Fibroblast of gingiva (primary cell): ENCODE measurements at places on chromosomes 3 and 15.

DNA sequence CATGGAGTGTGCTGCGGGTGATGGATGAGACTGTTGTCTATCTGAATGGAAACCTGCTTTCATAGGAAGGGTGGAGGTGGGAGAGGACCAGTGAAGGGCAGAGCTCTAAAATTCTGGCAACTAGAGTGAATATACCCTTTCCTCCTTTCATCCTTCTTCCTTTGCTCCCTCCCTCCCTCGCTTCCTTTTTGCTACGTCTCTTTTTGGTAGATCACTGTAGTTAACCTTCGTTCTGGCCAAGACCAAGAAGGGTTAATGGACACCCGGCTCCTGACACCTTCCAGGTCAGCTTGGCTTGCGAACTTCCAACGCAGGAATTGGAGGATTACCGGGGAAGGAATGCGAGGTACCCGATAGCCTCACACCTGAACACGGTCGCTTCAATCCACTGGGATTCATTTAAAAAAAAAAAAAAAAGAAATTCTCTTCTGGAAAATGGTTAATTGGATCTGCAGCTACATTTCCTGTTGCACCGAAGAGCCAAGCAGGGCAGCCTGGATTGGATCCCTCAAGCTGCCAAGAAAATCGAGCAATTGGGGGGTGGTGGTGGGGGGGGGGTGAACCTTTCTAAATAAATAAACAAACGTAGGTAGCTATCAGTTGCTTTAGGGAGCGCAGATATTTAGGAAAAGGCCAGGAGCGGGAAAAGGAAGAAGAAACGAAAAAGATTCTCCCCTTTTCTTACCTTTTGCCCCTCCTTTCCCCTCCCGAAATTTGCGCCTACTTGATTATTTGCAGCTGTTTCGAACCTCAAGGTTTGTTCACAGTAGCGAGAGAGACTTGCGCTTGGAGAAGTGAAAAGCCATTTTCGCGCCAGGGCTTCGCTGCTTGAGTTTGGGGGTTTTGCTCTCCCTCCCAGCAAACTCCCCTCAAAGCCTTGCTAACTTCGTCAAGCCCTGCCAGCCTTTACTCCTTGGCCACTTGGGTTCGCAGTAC, 9.5 kb upstream of the NR2F2 start:
- no peak for DNase-seq

DNA sequence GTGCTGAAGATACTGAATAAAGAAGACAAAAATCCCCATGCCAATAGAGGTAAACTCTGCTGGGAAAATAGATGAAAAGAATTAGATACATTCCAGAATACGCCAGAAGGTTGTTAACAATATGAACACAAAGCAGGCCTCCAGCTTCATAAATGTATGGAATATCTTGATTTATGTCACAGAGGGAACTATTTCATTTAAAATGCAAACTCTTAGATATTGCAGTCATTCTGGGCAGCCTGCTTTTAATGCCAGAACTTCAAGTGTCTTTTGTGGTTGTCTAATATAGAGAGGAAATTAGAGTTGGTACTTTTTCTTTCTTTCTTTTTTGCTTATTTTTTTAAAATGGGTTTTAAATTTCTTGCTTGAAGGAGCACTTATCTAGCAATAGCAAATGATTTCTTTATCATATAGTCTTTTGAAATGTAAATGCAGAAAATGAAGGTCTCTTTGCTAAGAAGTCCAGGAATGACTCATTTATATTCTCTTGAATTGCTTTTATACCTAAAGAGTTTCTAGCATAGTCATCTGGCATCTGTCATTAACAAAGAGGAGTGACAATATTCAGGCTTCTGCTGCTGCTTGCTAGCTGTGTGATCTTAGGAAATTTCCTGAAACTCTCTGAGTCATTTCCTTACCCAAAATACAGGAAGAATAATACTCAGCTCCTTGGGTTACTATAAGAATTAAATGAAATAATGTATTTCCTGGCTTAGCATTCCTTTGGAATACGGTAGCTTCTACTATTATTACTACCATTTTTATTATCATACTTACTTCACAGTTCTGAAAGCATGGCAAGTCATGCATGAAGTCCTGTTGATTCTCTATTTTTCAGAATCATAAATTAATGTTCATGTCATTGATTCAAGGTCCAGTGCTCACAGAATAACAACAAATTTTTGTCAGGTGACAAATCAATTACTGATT, 527.6 kb downstream of the DIPK2A start:
- no peak for DNase-seq

GRCh38 chr3:133701435-133702358, 40.0 kb upstream of the TOPBP1 start:
- DNase-seq: no peak

DNA sequence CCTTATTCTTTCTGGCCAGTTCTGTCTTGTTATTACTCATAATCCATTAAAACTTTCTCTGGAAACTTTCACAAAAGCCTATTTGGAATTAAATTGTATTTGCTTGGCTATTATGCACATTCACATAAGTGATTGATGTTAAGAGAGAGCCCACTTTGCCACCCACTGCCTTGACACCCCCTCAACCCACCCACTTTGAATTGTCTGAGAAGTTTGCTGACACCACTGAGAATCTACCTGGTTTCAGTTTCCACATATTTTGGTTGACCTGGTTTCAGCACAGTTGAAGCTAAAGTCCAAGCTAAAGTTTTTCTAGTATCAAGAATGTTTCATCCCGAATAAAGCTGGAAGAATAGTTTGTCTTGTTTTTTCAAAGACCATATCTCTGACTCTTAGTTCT, 70.9 kb downstream of the ARMC8 start:
- no peak for DNase-seq

DNA sequence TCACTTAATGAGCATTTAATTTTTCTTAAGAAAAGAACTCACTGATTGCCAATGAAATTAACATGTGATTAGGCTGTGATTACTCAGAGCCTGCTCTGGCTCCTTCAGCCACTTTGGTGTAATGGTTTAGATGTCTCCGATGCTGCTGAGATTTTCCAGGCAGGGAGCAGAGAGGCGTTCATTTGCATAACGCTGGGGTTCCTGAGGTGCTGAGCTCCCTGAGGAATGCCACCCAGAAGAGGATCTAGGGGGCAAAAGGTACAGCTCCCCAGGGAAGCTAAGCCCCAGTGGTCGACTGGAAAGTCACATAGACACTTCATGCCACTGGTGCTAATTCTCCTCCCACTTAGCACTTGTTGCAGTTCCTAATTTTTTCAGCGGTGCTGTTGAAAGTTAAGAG, 119.5 kb downstream of the USP13 start:
- DNase-seq: no peak

GRCh38 chr3:61667814-61668213, 106.4 kb downstream of the PTPRG start:
- peak; percentile 39 for DNase-seq

- DNase-seq: no peak
These were observed 5.9 kb upstream of the C15orf39 start for GRCh38 chr15:75195766-75196241.

GRCh38 chr15:39787479-39787878, 4.8 kb upstream of the FSIP1 start:
- DNase-seq: no peak

- DNase-seq: peak; percentile 17
These were observed 377.9 kb downstream of the GAP43 start for GRCh38 chr3:116001151-116001621.

- peak; percentile 93 for DNase-seq
These were observed 417.4 kb upstream of the NAALADL2 start for GRCh38 chr3:174441588-174442301.

DNA sequence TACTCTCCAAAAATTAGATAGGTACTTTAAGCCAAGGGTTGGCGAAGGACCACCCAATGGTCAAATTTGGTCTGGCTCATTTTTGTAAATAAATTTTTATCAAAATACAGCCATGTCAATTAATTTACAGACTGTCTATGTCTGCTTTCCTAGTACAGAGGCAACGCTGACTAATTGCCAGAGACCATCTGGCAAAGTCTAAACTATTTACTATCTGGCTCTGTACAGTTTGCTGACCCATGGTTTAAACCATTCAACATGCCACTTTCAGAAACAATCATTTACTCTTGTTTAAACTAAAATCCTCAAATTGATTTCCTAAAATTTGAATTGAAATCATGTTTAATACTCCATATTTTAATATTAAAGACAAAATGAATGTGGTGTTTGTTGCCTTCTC, 25.9 kb downstream of the CBLB start:
- DNase-seq: no peak

GRCh38 chr3:149442851-149443544, 31.5 kb upstream of the TM4SF4 start:
- peak; percentile 43 for DNase-seq

- DNase-seq: no peak
These were observed 97.7 kb upstream of the ATP2B2 start for GRCh38 chr3:10602769-10603768.

DNA sequence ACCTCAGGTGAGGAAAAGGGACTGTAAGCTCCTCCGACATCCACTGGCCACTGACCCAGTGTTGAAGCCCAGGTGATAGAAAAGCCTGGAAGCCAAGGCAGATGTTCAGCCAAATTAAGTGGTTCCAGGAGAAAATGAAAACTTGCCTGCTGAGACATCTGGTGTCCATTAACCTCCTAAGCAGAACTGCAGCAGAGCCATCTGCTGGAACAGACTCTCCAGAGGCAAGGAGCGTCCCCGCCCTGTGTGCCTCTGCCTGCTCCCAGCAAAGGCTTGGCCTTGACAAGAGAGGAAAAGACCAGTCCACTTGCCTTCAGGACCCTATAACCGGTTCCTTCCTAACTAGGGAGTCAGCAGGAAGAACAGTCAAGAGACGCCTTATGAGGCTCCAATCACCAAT, 48.2 kb downstream of the SRGAP3 start:
- peak; percentile 64 for DNase-seq

- no peak for DNase-seq
These were observed 48.5 kb downstream of the MBNL1 start for GRCh38 chr3:152317184-152317583.

DNA sequence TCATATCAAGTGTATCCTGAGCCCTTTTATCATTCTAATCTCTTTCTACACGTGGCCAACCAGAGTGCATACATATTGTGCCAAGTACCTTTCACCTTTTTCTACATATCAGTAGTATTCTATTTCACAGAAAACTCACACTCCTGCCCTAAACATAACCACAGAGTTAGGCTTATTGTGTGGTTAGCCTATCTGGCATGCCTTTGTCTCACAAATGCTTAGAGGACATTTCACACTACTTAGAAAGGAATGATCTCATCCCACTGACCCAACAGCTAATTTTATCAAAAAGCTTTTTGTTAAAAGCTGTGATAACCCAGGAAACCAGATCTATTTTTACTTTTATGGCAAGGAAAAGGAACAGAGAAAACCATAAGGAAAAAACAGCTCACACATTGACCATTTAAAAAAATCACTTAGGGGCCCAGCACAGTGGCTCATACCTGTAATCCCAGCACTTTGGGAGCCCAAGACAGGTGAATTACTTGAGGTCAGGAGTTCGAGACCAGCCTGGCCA, 17.8 kb upstream of the MAP4 start:
- DNase-seq: peak; percentile 15

GRCh38 chr3:46314517-46314916, 39.4 kb upstream of the CCR2 start:
- DNase-seq: no peak

DNA sequence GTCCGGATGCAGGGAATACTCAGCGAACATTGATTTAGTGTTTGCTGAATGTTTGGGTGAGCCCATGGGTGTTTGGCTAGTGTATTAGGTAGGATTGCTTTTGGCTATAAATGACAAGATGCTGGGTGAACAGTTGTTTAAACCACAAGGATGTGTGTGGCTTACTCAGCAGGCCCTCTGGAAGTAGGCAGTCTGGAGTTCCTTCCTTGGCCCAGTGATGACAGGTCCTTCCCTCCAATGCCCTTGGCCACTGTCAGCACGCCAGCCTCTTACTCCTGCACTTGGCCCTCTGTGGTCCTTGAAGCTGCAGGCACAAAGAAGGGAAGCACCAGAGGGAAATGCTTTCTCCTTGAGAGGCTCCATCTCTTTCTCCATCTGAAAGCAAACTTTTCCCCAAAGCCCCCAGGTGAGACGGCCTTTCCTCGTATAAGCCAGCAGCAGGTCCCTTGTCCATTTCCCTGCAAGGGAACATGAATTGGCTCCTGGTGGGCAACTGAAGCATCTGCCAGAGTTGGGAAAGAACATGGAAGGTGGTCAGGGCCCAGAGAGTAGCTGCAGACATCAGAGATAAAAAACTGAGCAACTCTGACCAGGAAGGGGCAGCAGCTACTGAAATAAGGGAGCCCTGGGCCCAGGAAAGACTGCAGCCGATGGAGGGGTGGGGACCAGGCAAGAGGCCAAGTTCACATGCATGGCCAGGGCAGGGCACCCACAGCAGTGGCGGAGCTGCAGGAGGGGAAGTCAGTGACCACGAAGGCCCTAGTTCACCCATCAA, 105.0 kb downstream of the TPRA1 start:
- no peak for DNase-seq

DNA sequence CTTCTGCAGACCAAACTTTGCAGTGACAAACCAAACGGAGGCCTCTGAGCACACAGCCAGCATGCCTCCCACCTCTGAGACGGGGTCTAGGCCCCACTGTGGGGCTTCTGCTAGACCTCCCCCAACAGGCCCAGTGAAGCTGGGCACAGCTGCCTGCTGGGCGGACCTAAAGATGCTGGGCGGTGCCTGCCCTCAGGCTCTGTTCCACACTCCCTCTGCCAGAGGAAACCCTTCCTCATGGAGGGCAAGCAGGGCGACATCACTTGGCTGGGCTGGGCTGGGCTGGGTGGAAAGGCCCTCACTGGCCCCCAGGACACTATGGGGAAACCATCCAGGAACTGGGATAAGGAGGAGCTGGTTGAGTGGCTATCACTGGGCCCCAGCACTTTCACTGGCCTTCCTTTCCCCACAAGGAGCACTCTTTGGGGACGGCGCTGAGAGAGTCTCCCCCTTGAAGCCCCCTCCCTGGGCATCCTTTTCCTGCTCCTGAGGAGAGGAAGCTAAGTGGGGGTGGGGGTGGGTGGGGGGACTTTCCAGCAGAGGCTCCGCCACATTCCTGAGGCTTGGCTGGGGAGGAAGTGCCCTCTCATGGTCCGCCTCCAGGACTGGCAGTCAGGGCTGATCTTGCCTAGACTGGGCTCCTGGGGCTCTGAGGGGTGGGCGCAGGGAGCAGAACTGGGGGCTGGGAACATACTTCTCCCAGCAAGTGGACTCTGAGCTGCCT, 98.1 kb upstream of the HACD2 start:
- DNase-seq: no peak
